ENCODE measurements at places on chromosomes 3 and 15.

DNA sequence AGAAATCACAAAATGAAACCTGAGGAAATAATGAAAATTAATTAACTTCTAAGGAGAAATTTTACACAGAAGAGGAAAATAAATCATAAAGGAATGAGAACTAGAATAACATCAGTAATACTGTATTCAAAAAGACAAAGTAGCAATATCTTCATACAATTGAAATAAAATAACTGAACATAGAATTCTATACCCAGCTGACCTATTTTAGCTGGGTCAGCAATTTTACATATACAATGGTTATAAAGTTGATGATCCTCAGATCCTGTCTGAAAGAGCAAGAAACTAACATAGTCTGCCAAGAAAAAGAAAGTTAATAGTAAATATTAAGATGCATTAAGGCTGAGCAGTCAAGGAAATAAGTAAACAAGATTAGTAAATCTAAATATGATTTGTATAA, 93.0 kb upstream of the P3H2 start:
- DNase-seq: no peak

DNA sequence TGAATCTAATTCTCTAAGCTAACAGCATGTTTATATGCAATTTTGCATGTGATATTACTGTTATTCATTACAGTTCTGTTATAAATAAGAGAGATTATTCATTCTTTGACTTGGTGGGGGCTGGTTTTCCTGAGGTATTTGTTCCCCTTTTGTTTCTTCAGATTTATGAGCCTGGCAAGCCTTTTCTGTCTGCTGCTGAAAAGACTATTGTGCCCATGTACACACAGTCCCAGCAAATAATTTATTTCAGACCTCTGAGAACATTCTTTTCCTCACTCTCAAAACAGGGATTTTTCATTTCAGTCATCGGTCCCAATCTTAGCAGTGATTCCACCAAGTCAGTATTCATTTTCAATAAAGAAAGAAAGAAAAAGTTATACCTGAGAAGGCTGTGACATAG, 716.8 kb downstream of the NSUN3 start:
- DNase-seq: no peak

- DNase-seq: peak; percentile 85
Measured at GRCh38 chr15:47717036-47717612, at the start of gene SEMA6D. TSS of gene SEMA6D (plus strand) at chr15:47717505. CDS start at chr15:47759799, 42,294 bp downstream.

GRCh38 chr3:44957986-44958385, 18.0 kb downstream of the ZDHHC3 start:
- DNase-seq: no peak

DNA sequence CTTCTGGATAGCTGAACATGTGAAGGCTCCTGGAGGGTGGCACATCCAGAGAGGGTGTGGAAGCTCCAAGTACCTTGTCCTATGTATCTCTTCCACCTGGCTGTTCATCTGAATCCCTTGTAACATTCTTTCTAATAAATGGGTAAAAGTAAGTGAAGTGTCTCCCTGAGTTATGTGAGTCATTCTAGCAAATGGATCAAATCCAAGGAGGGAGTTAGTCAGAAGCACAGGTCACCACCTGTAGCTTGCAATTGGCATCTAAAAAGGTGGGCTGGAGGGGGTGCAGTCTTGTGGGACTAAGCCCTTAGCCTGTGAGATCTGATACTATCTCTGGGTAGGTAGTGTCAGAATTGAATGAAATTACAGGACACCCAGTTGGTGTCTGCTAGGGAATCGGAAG, 71.0 kb downstream of the WWTR1 start:
- peak; percentile 79 for DNase-seq

- DNase-seq: no peak
Measured at GRCh38 chr15:72836676-72837330, 53.2 kb upstream of the ADPGK start.

- DNase-seq: no peak
Measured at GRCh38 chr3:70885636-70886035, 573.2 kb upstream of the MDFIC2 start.

DNA sequence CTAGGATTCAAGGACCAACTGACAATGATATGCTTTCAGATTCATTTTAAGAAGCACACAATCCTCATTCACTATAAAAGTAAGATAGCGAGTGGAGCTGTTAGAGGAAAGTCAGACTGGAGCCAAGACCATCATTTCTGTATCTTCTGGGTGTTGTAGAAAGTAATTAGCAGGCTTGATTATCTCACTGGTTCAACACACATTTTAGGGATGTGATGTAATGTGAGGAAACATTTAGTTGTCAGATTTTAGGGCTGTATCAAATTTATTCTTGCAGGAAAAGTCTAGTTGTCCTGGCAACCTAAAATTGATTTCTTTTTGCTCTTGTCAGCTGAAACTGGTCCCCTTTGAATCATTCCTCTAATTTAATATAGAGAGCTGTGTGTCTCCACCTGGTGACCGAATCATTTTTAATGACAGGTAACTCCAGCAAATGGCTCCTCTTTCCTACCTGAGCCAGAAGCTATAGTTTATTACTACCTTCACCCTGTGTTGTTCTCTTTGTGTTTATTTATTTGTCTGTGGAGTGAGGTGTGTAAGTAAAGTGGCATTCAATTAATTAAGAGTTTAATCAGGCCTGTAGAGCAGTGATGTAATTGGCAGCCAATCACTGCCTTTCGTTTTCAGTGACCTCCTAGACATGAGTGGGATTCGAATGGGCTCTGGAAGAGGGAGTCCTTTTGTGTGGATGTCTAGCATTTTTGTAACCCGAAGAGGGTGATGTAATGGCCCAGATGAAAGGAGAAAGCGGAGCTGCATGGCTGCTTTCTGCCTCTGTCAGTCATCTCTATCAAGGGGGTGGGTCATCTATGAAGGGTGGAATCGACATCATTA, 125.8 kb downstream of the LPP start:
- peak; percentile 49 for DNase-seq

DNA sequence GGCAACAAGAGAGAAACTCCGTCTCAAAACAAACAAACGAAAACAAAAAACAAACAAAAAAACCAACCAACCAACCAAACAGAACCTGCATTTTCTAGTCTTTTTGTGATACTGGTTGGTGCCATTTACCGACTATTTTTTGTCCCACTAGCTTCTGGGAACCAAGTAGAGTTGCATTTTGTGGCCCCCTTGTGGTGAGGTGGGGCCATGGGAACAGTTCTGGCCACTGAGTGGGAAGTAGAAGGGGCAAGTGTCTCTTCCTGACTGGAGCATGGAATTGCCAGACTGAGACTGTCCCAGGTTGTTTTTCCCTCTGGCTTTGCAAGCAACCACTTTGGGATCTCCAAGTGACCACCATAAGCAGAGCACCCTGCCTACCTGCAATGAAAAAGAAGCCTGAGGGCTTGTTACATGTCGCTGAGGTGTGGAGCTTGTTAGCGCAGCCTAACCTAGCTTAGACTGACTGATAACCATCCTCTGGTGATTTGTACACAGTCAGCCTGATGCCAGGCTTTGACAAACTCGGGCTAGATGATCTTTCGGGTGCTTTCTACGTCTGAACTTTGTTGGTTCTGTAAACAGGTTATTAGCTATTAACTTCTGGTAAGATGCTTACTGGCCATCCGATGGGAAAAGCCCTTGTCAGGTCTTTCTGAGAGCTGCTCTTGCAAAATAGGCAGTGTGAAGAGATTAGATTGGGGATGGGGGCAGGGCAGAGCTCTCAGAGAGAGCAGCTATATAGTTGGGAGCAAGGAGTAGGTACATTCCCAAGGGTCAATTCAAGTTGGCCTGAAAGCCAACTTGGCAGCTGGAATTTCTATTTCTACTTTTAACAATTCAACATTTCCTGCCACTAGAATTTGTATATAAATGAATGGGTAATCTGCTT, 172.2 kb downstream of the SSR3 start:
- DNase-seq: peak; percentile 41

DNA sequence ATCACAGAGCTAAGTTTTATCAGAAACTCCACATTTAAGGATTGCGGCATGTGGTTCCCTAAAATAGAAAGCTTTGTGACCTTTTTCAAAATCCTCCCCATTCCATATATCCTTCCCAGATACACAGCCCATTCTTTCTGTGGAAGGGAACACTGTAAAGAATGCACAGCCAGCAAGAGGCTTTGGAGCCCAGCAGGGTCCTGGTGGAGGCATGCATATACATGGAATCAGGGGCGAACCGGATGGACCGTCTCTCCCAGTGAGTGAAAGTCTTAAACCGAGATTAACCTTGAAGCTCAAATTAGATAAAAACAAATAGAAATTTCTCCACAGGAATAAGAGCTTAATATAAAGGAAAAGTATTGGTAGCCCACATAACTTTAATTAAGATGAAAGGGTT, 436.2 kb upstream of the MDFIC2 start:
- no peak for DNase-seq

GRCh38 chr3:109116031-109116430, 1.9 kb downstream of the MORC1 start:
- no peak for DNase-seq
